ENCODE measurements at places on chromosomes 13 and 19.
A peak's percentile ranks its signal among the peaks of the same experiment; 100 is the strongest.

- no peak for DNase-seq
These were observed 25.2 kb upstream of the KATNAL1 start for GRCh38 chr13:30332456-30333143.

- DNase-seq: peak; percentile 83
These were observed 412.9 kb downstream of the DIAPH3 start for GRCh38 chr13:59750860-59751259.

DNA sequence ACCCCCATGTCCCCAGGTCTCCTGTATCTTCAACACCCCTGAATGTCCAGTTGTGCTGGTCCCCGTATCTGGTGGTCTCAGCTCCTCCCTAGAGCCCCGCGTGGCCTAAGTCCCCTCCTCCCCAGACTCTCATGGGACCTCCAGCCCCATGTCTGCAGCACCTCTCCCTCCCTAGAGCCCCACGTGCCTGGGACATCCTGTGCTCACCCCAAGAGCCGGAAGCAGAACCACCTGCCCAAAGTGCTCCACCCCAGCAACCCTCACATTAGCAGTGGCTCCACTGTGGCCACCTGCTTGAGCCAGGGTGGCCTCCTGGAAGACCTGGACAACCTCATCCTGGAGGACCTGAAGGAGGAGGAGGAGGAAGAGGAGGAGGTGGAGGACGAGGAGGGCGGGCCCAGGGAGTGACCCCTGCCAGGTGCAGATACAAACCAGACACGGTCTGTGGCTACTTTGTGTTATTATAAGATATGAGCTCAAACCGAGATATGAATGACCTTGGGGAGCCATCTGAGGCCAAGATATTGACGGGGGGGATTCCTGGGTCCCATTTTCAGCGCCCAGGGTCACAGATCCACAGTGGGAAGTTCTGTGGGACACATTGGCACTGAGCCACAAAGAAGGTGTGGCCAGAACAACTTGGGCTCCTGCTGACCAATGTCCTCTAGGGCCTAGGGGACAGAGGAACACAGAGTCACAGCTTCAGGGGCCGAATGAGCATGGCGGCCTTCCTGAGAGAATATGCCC is 6.0 kb downstream of the SHFL start:
- DNase-seq: no peak

DNA sequence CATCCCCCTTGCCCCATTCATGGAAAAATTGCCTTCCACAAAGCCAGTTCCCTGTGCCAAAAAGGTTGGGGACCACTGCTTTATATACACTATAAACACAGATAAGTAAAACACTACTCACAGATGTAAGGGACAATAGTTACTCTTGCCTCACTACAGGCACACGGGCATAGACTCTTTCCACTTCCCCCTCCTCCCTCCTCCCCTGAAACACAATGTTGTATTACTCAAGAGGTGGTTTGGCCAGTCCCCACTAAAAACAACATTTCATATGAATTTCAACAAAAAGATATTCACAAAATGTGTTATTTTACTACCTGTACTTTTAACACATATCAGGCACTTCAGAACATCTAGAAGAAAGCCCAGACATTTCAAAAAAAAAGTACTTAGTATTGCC is 45.1 kb downstream of the EPSTI1 start:
- DNase-seq: no peak

DNA sequence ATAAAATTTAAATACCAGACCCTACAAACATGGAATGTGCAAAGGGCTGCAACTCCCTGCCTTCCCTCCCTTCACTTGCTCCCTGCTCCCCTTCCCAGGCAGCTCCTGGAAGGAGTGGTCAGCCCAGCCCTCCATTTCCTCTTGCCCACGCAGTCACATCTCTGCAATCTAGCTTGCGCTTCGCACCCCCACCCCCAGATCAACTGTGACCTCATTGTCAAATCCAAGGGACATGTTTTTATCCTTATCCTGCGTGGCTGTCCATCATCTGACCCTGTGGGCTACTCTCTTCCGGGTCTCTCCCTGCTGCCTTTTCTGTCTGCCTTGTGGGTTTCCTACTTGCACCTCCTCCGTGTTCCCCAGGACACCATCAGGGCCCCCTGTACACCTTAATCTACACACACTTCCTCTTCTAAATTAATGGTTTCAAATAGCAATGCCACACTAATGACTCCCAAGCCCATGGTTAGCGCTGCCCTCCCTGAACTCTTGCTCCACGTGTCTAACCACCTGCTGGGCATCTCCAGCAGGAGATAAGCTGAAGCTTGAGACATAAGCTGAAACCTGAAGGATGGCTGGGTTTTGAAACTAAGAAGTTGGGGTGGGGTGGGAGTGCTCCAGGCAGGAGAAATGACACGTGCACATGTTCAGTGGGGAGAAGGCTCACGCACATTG is 118.3 kb downstream of the USP12 start:
- DNase-seq: no peak

DNA sequence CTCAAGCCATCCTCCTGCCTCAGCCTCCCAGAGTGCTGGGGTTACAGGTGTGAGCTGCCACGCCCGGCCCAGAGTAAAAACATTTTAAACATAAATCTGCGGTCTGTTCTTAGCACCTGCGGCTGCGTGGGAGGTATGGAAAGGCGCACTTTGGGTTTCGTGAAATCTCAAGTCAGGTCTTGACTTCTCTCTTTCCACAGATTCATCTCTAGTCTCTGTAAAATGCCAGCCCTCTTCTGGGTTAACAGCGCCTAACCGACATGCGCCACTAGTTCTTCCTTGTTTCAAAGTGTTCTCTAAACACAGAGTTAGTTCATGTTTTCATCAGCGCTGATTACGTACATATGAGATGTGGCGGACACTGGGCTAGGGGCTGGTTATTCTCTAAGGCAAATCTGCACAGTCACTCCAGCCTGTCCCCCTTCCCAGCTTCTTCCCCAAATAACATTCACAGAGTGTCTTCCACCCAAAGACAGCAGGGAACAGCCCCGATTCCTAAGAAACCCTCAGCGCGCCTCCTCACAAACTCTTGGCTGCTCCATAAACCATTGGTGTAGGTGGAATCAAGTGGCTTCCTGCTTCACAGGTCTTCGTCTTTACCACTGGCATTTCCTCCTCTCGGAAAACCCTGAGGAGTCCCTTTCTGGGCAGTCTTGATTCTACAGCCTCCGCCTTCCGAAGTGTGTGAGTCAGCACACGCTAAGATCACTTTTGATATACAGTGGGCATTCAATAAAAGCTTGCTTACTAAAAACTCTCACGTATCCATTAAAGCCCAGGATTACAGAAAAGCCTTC is 1.4 kb downstream of the PARP4 start:
- no peak for DNase-seq

All from NCI-H1694 (cell line).